ENCODE measurements at places on chromosomes 2 and 18.

GRCh38 chr18:8401606-8402005, 207.6 kb upstream of the RAB12 start:
- no peak for DNase-seq

DNA sequence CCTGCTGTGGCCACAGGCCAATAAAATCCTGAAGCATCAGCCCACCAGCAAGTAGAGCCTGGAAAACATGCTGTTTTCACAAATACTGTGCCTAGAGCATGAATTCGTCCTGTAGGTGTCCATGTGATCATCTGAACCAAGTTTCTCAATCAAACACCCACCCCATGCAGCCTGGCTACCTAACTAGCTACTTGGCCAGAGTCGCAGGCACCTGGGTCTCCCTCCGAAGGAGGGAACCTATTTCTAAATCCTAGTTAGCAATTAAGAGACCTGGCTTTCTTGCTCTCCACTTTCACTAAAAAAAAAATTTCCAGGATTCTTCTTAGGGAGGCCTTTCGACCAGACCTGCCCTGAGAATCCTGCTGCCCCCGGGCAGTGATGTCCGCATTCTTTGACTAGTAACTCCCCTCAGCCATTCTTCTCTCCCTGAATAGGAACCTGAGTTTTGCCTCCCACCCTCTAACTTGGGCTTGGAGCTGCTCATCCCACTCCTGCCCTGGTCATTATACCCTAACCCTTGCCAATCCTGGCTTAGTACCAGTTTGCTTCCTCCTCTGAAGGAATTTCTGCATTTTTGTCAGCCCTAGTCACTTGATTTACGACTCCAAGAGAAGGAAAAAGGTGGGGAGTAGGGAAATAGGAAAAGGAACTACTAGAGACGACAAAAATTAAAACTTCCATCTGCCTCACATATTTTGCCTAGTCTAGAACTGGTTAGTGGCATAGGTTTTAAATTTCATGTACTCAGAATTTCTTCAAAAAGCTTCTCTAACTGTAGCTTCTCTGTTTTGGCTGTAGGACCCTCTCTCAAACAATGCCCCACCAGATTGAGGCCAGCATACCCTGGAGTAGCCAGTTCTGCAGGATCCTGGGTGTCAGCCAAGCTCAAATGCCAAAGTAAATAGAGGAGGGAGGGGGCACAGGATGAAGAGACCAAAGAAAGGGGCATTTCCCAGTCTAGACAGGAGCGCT, 25.4 kb upstream of the TANK start:
- no peak for DNase-seq

GRCh38 chr2:107094450-107094986, 208.6 kb upstream of the ST6GAL2 start:
- no peak for DNase-seq

- DNase-seq: no peak
These were observed 86.8 kb upstream of the DNER start for GRCh38 chr2:229800997-229801754.

GRCh38 chr2:28339516-28340175, 53.0 kb upstream of the FOSL2 start:
- DNase-seq: no peak

Measured in fibroblast of skin of left quadriceps (primary cell).